ENCODE measurements at places on chromosomes 3 and 15. TPM values are rescaled to one million over a fixed set of nuclear protein-coding genes. Genes with fewer than 3 reads are reported as not detected.
A peak's percentile ranks its signal among the peaks of the same experiment; 100 is the strongest.

DNA sequence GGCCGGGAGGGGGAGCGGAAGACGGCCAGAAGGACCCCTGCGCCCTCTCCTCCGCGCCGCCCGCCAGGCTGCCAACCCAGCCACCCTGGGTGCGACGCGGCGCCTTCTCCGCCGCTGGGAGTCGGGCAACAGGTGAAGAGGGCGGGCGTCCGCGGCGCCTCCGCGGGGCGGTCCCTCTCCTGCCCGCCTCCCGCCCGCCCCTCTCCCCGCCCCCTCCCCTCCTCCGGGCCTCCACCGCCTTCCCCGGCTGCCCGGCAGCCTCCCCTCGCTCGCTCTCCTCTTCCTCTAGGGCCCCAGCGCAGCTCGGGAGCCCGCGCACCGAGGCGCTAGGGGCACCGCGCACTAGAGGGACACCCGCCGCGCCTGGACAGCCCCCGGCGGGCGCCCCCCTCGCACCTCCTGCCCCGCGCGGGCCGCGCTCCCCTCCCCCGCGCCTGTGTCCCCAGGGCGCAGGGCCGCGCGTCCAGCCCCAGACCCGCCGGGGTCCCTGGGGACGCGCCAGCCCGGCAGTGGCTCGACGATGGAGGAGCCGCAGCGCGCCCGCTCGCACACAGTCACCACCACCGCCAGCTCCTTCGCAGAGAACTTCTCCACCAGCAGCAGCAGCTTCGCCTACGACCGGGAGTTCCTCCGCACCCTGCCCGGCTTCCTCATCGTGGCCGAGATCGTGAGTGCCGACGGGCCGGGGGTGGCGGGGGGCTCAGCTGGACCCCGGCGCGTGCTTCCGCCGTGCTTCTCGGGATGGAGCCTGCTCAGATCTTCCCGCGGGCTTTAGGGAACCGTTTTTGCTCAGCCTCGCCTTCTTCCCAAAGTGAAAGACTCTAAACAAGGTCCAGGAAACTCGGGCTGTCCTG, at the start of gene CMTM8:
TSS of gene CMTM8 (plus strand) at position 228 of the 854 bp plus-strand sequence. CDS start at position 521, 293 bp downstream.
- DNase-seq, result peak; percentile 66

DNA sequence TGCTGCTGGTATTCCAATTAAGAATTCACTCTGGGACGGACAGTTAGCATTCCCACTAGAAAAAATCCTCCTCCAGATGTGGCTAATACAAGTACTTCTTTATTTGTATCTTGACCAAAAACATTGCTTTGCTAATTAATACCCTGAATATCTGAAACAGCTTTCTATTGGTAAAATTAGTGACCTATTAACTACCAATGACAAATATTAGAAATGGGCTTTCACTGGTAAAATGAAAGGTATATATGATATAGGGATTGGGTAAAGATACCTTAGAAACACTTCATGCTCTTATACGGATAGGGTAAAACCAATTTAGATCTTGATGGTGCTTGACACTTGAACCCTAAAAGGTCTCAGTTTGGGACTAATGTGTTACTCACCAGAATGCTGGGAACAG, 52.3 kb downstream of the CRTAP start:
- no peak for DNase-seq

DNA sequence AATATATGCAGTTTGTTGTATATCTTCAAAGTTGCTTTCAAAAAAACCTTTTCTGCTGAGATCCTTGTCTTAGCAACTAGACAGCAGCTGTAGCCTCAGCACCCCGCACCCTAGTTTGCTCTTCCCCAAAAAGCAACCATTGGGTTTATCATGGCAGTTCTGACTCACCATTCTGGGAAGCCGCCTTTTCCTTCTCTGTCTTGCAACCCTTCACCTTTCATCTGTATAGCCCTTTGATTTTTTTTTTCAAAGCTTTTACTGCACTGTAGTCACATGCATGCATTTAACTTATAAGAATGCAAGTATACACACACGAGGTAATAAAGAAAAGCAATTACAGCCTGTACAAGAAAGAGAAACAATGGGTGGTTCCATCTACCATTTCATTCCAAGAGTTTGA, 65.1 kb upstream of the THBS1 start:
- no peak for DNase-seq

DNA sequence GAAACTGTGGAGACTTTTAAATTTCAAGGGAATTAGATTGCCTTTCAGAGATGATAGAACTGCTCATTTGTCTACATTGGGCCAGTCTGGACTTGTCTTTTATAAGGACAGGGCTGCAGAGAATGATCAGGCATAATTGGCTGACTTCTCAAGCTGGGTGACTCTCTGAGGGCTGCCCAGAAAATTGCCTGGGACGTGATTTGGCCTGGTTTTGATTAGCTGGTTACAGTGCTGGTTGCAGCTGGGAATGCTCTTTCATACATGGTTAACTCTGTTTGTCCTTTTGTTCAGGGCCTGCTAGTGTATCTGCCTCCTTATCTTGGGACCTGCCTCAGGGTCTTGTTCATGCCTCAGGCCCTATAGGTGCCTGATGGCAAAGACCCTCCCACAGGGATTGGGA, 245.6 kb downstream of the CLSTN2 start:
- no peak for DNase-seq

- DNase-seq, result peak; percentile 24
Measured at GRCh38 chr3:115788921-115789470, 165.7 kb downstream of the GAP43 start.

DNA sequence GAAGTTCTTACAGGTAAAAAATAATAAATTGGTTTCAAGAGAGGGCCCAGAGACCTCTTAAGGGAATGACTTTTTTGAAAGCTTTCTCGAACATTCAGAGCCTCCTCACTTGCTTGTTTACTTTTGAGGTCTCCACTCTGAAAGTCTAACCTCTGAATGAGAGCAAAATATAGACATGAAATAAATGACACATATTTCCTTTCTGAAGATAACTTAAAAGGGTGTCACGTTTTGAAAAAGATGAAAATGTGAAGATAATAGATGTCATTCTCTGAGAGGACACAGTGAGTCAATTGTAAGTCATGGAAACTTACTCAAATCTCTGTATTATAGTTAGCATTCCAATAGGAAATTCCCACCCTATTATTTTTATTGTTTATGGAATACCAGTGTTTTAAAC, 44.6 kb downstream of the HACD2 start:
- no peak for DNase-seq

- no peak for DNase-seq
Measured at GRCh38 chr3:14797731-14798130, 21.0 kb upstream of the FGD5 start.

The DPPA2 gene
- not detected for total RNA-seq

The FETUB gene
- 0.04 TPM for total RNA-seq

Data from muscle of leg (tissue), 16 donors.